ENCODE measurements at places on chromosomes 6 and 20. TPM values are rescaled to one million over a fixed set of nuclear protein-coding genes. Genes with fewer than 3 reads are reported as not detected.

DNA sequence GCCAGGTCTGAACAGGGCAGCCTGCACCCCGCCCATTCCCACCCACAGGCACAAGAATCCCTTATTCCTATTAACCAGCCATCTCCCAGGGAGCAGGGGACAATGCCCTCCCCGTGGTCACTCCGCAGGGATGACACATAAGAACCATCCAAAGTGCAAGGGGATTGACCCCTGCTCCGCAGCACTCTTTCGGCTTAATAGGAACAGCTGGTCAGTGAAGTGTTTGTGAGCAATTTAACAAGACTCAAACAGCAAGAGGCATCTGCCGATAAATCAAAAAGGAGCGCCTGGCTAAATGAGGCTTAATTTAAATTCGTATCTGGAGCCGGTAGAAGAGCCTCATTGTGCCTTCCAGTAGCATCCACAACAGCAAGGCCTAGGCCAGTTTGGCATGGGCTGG is 389.4 kb downstream of the RNGTT start:
- no peak for DNase-seq

DNA sequence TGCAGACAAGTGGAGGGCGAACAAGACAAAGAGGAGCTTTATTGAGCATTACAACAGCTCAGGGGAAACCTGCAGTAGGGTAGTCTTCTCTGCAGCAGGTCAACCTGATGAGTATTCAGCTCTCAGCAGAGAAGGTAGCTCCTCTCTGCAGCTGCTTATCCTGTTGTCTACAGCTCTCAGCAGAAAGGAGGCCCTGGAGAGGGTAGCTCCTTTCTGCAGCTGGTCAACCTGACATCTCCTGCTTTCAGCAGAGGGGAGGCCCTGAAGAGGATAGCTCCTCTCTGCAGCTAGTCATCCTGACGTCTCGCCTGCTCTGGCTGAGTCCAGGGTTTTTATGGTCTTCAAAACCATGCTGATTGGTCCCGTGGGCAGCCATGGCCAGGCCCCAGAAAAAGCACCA is 113.6 kb downstream of the CD24 start:
- DNase-seq = no peak

DNA sequence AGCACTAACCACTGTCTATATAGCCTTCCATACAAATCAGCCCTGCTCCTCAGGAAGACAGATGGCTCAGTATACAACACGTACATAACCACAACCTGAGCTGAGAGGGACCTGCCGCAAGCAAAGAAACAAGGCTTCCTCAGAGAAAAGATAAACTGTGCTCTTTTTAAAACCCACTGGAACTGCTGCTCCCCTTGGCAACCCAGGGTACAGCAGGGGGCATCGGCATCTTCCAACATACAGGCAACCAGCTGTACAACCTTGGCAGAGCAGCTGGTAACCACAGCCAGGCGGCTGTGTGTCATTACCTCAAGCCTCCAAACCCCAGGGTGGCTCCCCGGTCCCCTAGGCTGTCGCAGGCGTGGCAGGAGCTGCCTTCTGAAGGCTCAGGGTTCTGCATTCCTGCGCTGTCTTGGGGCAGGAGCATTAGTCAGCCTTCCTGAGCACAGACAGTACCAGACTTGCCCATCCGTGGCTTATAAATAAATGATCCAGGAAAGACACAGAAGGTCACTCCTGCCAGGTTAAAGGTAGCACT is 249.5 kb downstream of the ADGRG6 start:
- DNase-seq = no peak

DNA sequence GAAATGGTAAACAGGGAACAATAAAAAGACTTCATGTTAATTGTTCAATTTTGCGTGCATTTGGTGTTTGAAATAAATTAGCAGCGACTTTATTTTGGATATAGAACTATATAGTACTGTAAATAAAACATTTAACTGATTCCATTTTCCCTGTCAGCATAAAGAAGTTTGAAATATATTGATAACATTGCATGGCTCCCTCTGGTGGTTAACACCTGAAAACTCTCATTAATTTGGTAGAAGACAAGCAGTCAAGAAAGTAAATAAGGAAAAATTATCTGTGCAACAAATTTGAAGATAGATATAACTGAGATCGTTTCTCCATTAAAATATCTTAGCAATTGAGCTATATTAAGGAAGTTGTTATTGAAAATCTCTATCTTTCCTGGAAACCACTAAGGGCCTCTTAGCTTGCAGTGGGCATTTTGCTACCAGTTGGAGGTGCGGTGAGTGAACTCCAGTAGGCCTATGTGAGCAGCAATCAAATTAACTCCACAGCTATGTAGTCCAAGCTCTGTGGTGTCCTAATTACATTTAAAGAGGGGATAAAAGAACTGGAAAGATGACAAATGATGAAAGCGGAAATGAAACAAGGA is 435.7 kb upstream of the FKBP1C start:
- DNase-seq = no peak

- DNase-seq = no peak
These were observed 37.1 kb downstream of the PLEKHG1 start for GRCh38 chr6:150636808-150637207.

The FBXO5 gene
- total RNA-seq = 8.8 TPM

The SIRPD gene
- total RNA-seq = not detected

The SLC16A10 gene
- total RNA-seq = 206 TPM
